ENCODE measurements at places on chromosomes 5 and 9.
A peak's percentile ranks its signal among the peaks of the same experiment; 100 is the strongest.

GRCh38 chr5:75281716-75282465 lies 45.2 kb upstream of the ANKRD31 start:
- no peak for DNase-seq

DNA sequence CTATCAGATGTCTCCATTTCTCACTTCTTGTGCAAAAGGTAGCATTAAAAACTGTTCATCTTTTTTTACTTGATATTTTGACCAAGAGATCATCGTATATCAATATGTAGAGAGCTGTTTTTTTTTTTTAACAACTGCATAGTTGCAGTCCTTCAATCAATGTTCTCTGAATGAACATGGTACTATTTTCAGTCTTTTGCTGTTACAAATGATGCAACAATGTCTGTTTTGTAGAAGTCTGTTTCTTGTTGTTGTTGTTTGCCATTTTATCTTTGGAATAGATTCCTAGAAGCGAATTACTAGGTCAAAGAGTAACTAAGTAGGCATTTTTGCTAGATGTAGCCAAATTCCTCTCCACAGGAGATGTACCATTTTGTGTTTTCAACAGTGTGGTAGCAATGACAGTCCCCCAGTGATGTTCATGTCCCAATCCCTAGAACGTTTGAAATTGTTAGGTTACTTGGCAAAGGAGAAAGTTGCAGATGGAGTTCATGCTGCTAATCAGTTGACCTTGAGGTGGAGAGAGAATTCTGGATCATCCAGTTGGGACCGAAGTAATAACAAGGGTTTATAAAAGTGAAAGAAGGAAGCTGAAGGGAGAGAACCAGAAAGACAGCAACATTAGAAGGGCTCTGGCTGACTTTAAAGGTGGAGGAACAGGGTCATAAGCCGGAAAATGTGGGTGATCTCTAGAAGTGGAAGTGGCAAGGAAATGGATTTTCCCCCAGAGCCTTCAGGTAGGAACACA lies 6.3 kb downstream of the MTREX start:
- no peak for DNase-seq

GRCh38 chr5:171450423-171451331 lies 31.2 kb downstream of the FGF18 start:
- no peak for DNase-seq

- no peak for DNase-seq
Measured at GRCh38 chr9:69093471-69094103, 58.0 kb downstream of the FXN start.

DNA sequence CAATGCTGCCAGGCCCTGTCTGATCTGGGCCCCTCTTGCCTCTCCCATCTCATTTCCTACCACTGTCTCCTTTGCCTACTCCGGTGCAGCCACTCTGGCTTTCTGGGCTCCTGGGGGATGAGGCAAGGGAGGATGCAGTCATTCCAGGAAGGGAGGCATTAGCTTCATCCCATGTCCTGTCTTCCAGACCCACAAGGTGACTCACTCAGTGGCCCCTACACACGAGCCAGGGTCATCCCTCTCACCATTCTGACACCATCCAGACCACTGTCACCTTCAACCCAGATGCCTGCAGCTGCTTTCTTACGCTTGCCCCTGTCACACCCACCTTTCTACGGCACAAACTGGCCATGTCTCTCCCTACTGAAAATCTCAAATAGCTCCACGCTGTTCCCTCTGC lies 19.1 kb downstream of the ACSL6 start:
- DNase-seq, result no peak

DNA sequence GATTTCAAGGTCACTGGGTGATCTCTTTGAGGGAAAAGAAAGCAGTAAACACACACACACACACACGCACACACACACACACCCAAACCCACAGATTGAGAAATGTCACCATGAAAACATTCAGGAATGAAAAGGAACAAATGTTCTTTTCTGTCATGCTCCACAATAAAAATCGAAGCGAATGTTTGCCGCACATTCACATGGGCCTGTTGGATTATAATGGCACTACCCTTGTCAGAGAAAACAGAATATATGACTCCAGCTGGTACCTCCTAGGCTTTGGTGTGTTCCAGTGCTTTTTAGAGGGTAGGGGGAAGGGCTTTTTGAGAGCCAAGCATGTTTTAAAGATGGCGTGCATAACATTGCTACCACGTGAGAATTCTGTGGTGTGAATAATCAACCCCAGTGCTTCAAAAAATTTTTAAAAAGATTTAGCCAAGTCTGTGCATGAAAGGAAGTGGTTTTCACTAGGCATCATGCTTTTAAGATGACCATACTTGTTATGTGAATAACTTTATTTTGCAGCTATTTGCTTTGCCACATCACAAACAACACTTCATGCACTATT lies 120.8 kb upstream of the ZNF608 start:
- peak; percentile 47 for DNase-seq

DNA sequence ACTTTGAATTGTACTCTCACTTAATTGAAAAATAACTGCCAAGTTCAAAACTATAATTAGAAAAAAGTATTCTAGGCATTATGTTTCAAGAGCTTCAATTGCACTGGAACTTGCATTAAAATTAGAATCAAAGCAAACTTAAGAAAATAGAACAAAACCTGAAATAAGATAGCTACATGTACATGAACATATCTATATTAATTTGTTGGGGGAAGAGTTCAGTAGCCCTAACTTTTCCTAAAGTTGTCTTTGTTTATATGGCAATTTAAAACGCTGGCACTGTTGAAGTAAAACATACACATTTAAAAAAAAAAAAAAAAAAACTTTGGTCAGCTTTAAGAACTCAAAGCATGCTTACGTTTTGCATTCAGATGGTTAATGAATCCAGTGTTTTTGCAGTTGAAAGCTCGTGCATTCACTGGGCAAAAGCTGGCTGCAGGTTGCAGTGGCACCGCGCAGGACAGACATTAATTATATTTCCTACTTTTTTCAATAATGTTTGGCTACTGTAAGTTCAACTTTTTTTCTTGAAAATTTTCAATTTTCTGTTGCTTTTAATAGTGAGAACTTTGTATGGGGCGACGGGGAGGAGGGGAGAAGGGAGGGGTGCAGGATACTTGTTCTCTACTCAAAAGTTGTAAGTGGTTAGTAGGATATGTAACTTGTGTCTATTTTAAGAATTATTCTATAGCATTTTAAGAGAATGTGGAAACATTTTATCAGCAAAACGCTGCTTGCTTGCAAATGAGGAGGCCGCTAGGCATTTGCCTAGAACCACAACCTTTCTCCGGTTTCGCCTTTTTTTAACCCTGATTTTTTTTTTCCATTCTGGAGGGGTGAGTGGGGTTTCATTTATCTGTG lies 3.9 kb downstream of the NR2F1 start:
- no peak for DNase-seq

DNA sequence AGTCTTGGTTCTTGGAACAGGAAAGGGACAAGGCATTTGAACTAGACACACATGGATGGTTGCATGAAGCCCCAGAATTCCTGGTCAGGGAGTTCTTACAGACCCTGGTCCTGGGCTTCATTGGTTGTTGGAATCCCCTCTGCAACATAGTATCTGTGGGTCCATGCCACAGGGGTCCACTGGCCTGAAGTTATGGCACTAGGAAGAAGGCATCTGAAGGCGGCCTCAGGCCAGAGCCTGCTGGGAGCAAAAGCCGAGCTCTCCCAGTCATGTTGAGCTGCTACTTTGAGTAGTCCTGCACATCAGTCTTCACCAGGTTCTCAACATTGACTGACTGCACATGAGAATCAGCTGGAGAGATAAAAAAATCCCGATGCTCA lies 71.1 kb upstream of the PITX1 start:
- no peak for DNase-seq
